H1 (cell line): ENCODE measurements at places on chromosomes 6 and 20. TPM values are rescaled to one million over a fixed set of nuclear protein-coding genes. Genes with fewer than 3 reads are reported as not detected.

TMEM244 gene
- total RNA-seq: not detected in 2 replicates

DNA sequence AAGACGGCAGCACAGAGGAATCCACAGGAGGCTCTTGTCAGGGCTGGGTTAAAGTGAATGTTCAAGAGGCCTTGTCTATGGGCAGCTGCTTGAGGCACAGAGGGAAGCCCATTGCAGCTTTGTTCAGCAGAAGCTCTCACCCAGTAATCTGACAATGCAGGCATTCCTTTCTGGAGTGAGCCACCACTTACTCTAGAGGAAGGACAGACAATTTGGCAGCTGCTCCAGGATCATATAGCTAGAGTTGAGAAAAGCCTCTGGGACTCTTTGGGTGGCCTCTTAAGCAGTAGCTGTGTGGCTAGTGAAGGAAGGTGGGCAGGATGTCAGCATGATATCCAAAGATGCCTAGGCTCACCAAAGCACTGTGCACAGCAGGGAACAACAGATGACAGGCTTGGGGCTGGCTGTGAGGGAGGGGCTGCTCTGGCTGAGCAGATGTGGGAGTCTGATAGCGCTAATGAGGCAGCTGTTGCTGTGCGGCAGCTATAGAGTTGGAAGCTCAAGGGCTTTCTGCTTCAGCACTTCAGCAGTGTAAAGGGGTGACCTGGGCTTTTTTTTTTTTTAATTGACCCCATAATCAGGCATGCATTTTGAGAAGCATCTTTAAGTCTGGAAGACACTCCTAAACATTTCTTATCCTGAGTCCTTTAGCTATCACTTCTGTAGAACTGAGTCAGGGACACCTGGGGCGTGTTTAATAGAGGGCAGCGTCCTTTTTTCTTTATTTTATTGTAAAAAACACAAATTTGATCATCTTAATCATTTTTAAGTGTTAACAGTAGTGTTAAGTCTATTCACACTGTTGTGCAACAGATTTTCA, 27.2 kb downstream of the CMTR1 start:
- no peak for DNase-seq

DNA sequence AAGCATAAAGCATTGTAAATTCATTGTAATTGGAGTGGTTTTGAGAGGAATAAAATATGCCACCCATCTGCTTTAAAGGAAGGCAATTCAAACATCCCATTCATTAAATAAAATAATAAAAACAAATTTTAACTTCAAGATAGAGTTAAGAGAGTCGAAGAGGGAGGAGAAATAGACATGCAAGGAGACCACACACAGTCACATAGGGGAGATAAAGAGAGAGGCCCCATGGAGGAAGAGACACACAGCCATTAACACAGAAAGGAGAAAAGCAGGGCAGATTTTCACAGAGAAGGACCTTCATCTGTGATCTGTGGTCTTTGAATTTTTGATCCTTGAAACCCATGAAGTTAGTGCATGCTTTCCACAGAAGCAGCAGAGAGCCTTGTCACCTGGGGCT, 214.3 kb upstream of the TCF21 start:
- no peak for DNase-seq

- DNase-seq: no peak
Observed at GRCh38 chr20:57002066-57002570, 264.3 kb downstream of the BMP7 start.

DNA sequence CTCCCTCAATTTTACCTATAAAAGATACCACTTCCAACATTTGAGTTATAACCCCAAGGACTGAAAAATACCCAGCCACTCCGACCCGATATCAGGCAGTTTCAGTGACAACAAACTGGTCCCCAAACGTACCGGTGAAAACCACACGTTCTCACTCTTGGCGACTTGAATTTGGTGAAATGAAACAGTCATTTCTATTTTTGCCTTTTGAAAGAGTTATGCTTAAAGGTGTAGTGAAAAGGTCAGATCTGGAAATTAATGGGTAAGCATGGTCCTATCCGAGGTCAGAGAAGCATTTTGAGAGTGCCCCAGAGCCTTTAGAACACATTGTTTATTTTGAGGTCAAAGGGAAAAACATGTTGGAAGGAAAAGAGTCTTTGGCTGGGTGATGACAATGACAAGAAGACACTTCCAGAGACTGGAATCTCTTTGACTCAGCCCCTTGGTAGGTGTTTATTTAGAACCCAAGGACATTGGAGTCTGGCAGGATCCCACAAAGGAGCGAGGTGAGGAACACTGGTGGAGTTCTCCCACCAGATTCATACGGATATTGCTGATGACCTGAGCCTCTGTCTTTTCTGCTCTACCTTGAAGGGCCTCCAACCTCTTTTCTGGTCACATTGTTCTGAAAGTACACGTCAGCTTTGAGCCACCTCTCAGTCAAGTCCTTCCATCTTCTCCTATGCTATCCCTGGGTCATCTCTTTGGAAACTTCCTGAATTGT, 235.0 kb downstream of the GMPR start:
- DNase-seq: no peak
